Type B pancreatic cell (in vitro differentiated cells): ENCODE measurements at places on chromosomes 7 and 10. TPM values are rescaled to one million over a fixed set of nuclear protein-coding genes. Genes with fewer than 3 reads are reported as not detected.
A peak's percentile ranks its signal among the peaks of the same experiment; 100 is the strongest.

Gene PSTK
- total RNA-seq = 4.6 and 5.0 TPM in 2 replicates

DNA sequence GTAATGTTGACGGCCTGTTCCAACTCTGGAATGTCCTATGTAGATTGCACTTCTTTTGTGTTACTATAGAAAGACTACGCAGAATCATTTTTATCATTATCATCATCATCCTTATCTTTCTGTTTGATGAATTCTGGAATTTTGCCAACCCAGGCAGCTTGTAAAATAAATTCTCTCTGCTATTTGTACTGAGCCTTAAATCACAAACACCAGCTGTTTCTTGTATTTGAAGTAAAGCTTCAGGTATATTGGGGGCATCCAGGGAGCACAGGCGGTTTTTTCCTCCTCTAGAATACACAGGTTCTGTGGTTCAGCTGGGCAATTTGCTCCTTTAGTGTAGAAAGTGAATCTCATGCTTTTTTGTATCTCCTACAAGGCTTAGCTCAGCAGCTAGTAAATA lies 14.9 kb upstream of the CPA5 start:
- H3K27me3 ChIP-seq = no peaks in the 10 kb centered on the region
- DNase-seq = no peak
- H3K4me1 ChIP-seq = peaks cover 25% of the 10 kb centered on the region
- no peak overlapping the region for H3K27ac ChIP-seq
- no peak overlapping the region for H3K4me3 ChIP-seq
- peaks cover 3% of the 10 kb centered on the region for H3K36me3 ChIP-seq

DNA sequence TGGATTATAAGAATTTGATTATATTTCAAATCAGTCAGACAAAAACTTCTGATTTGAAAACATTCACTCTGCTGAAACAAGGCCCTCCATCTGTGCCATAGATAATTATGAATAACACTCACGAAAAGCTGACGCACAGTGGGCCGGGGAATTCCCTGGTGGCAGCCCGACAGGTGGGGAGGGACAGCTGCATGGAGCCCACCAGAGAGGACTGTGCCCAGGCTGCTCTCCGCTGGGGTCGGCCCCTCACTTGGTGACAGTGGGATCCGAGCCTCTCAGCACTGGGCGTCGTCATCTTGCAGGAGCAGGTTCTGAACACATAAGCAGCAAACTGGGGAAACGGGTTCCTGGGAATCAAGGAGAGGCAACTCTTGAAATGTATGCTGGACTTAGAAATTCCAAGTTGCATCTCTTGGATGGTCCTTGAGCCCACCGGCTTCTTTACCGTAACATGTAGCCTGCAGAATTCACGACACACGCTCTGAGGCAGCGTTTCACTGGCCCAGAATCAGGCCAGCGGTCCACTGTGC lies 41.4 kb downstream of the AFAP1L2 start:
- H3K4me1 ChIP-seq = peaks cover 26% of the 10 kb centered on the region
- peaks cover 4% of the 10 kb centered on the region for H3K27me3 ChIP-seq
- no peaks in the 10 kb centered on the region for H3K36me3 ChIP-seq
- H3K27ac ChIP-seq = no peak overlapping the region

Gene PRKCQ
- 1.6 and 2.0 TPM in 2 replicates for total RNA-seq

- DNase-seq = no peak
- H3K4me3 ChIP-seq = peak overlapping the region; percentile 59
- H3K27me3 ChIP-seq = no peaks in the 10 kb centered on the region
- peak overlapping the region; percentile 35 for H3K27ac ChIP-seq
- no peaks in the 10 kb centered on the region for H3K36me3 ChIP-seq
Observed at GRCh38 chr7:121797657-121798452, 75.1 kb upstream of the PTPRZ1 start.

GRCh38 chr7:52325237-52325636 lies 710.2 kb upstream of the POM121L12 start:
- H3K27me3 ChIP-seq = peaks cover 3% of the 10 kb centered on the region
- no peak overlapping the region for H3K27ac ChIP-seq
- no peaks in the 10 kb centered on the region for H3K4me1 ChIP-seq
- H3K36me3 ChIP-seq = no peaks in the 10 kb centered on the region
- no peak for DNase-seq

GRCh38 chr10:60650378-60650800 lies 127.9 kb upstream of the CDK1 start:
- DNase-seq = no peak
- H3K36me3 ChIP-seq = no peaks in the 10 kb centered on the region
- H3K4me3 ChIP-seq = no peak overlapping the region
- no peaks in the 10 kb centered on the region for H3K27me3 ChIP-seq
- H3K4me1 ChIP-seq = peaks cover 19% of the 10 kb centered on the region

- H3K27me3 ChIP-seq = peaks cover 6% of the 10 kb centered on the region
- no peak overlapping the region for H3K4me3 ChIP-seq
- H3K36me3 ChIP-seq = no peaks in the 10 kb centered on the region
- no peak overlapping the region for H3K27ac ChIP-seq
Observed at GRCh38 chr7:18153183-18153748, 125.6 kb upstream of the PRPS1L1 start.

Gene FOXK1
- total RNA-seq = 55.1 and 55.2 TPM in 2 replicates

GRCh38 chr10:133068111-133069032 lies 19.4 kb upstream of the ADGRA1 start:
- peaks cover 5% of the 10 kb centered on the region for H3K4me1 ChIP-seq
- H3K4me3 ChIP-seq = no peak overlapping the region
- peaks cover 7% of the 10 kb centered on the region for H3K27me3 ChIP-seq
- no peak for DNase-seq
- H3K36me3 ChIP-seq = no peaks in the 10 kb centered on the region

GRCh38 chr7:101744588-101744987 lies 72.8 kb upstream of the CUX1 start:
- no peaks in the 10 kb centered on the region for H3K36me3 ChIP-seq
- no peak overlapping the region for H3K27ac ChIP-seq
- peaks cover 7% of the 10 kb centered on the region for H3K4me1 ChIP-seq
- peaks cover 12% of the 10 kb centered on the region for H3K27me3 ChIP-seq
- no peak overlapping the region for H3K4me3 ChIP-seq

Gene UMAD1
- total RNA-seq = 9.0 and 10.5 TPM in 2 replicates

- no peak for DNase-seq
- H3K4me3 ChIP-seq = peak overlapping the region; percentile 57
- peaks cover 11% of the 10 kb centered on the region for H3K4me1 ChIP-seq
- peak overlapping the region; percentile 92 for H3K27ac ChIP-seq
- no peaks in the 10 kb centered on the region for H3K27me3 ChIP-seq
- H3K36me3 ChIP-seq = peaks cover 4% of the 10 kb centered on the region
Observed at GRCh38 chr10:75187961-75188426, 22.6 kb upstream of the VDAC2 start.

- H3K27ac ChIP-seq = peak overlapping the region; percentile 88
- H3K4me3 ChIP-seq = no peak overlapping the region
- H3K27me3 ChIP-seq = no peaks in the 10 kb centered on the region
- peaks cover 18% of the 10 kb centered on the region for H3K36me3 ChIP-seq
Observed at GRCh38 chr10:644076-644942, 45.2 kb downstream of the DIP2C start.

DNA sequence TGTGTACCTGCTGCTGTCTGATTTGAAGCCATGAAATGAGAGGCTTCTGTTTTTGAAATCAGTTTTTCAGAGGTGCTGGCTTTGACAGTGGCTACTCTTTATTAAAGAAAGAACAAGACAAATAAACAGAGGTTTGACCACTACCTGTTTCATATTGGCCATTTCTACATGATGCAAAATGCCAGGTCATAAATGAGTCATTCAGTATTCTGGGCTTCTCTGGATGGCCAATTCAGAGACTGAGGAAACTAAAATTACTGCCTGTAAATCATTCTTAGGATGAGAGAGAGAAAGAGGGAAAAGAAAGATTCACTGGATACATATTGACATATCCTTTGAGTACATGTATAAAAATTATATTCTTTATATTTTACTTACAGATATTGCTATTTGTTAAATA lies 303.3 kb upstream of the ETV1 start:
- peaks cover 4% of the 10 kb centered on the region for H3K27me3 ChIP-seq
- no peaks in the 10 kb centered on the region for H3K36me3 ChIP-seq
- H3K4me1 ChIP-seq = no peaks in the 10 kb centered on the region
- DNase-seq = no peak
- no peak overlapping the region for H3K4me3 ChIP-seq

Gene CLDN4
- total RNA-seq = 223 and 787 TPM in 2 replicates

Gene CTAGE15
- total RNA-seq = 0.17 and 1.6 TPM in 2 replicates

- no peaks in the 10 kb centered on the region for H3K27me3 ChIP-seq
- no peak overlapping the region for H3K27ac ChIP-seq
- H3K4me3 ChIP-seq = no peak overlapping the region
- no peaks in the 10 kb centered on the region for H3K36me3 ChIP-seq
- no peak for DNase-seq
- no peaks in the 10 kb centered on the region for H3K4me1 ChIP-seq
Observed at GRCh38 chr10:69588358-69588757, 15.1 kb upstream of the NEUROG3 start.

- no peaks in the 10 kb centered on the region for H3K27me3 ChIP-seq
- H3K27ac ChIP-seq = no peak overlapping the region
- peaks cover 11% of the 10 kb centered on the region for H3K36me3 ChIP-seq
- no peak overlapping the region for H3K4me3 ChIP-seq
- H3K4me1 ChIP-seq = peaks cover 4% of the 10 kb centered on the region
Observed at GRCh38 chr7:70190281-70190680, 592.0 kb downstream of the AUTS2 start.

GRCh38 chr10:75400771-75401568 lies 594 bp downstream of the ZNF503 start:
- peaks cover 17% of the 10 kb centered on the region for H3K27me3 ChIP-seq
- peak overlapping the region; percentile 98 for H3K4me3 ChIP-seq
- H3K4me1 ChIP-seq = peaks cover 10% of the 10 kb centered on the region
- peak overlapping the region; percentile 95 for H3K27ac ChIP-seq

DNA sequence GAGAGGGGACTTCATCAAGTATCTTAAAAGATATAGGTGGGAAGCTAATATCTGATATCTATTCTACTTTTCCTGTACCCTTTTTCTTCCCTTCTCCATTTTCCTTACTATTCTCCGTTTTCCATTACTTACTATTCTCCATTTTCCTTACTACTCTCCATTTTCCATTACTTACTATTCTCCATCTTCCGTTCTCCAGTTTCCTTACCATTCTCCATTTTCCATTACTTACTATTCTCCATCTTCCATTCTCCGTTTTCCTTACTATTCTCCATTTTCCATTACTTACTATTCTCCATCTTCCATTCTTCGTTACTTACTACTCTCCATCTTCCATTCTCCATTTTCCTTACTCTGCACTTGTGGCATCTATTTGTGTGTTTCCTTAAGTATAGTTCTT lies 39.3 kb downstream of the STEAP4 start:
- H3K36me3 ChIP-seq = peaks cover 4% of the 10 kb centered on the region
- DNase-seq = no peak
- H3K4me3 ChIP-seq = no peak overlapping the region
- no peak overlapping the region for H3K27ac ChIP-seq
- H3K4me1 ChIP-seq = no peaks in the 10 kb centered on the region
